Cerebellar nuclear complex (tissue), 1 donor: ENCODE measurements at places on chromosomes 5 and 9.

GRCh38 chr9:27563738-27564430 is 9.4 kb downstream of the C9orf72 start:
- no peak for DNase-seq

- DNase-seq, result no peak
Observed at GRCh38 chr9:126144603-126145456, 181.8 kb upstream of the MVB12B start.

GRCh38 chr5:148070621-148071020 is 6.8 kb downstream of the SPINK5 start:
- DNase-seq, result no peak

DNA sequence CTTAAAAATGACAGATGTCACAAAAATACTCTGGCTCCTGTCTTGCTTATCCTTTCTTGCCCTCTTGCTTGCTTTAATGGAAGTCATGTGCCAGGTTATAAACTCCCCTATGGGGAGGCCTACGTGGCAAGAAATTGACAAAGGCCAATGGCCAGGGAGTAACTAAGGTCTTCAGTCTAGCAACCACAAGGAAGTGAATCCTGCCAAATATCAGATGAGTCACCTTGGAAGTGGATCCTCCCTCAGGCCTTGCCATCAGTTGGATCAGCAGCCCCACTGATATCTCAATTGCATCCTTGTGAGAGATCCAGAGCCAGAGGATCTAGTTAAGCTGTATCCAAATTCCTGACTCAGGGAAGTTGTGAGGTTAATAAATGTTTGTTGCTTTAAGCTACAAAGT is 82.8 kb downstream of the CAAP1 start:
- no peak for DNase-seq

DNA sequence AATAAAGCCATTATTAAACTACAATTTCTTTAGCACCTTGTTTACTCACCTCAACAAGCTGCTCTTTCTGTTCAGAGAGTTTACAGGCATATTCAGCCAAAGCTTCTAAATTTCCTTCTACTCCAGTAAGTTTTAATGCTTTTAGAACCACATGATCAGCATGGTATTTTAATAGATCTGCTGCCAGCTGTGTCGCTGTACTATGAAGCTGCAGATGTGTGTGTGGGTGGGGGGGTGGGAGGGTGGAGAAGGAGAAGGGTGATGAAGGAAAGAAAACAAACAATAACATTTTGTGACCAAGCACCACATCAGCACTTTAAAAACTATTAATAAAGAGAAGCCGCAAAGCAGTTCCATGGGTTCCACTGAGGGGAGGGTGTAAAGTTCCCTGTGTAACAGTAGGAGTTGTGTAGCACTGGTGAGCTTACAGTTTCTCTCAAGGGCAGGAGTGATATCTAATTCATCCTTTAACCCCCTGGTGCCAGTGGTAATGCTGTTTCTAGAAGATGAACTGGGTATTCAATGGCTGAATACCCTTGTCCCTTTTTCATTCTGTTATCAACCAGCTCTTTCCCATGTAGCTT is 38.5 kb downstream of the ABITRAM start:
- DNase-seq, result no peak

- DNase-seq, result no peak
Observed at GRCh38 chr5:64506567-64507263, 900 bp downstream of the RGS7BP start.

DNA sequence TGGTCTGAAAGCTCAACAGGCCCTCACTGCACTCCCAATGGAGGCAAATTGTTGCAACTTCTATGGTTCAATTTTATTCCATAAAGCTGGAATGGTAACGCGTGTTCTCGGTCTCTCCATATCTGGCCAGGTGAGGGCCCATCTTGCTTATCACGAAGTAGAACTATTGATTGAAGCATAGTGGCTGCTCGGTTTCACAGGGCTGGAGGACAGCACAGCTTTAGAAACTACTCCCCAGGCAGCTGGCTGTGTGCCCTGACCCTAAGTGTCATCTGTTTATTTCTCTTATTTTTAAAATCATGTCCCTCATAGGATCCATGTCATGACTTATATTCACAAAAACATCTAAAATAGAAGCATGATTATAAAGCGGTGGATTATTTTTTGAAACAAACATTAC is 223.4 kb downstream of the NPR3 start:
- no peak for DNase-seq

- no peak for DNase-seq
Observed at GRCh38 chr9:16112116-16112515, 559.3 kb downstream of the CCDC171 start.
